ENCODE measurements at places on chromosomes 5 and 9.

DNA sequence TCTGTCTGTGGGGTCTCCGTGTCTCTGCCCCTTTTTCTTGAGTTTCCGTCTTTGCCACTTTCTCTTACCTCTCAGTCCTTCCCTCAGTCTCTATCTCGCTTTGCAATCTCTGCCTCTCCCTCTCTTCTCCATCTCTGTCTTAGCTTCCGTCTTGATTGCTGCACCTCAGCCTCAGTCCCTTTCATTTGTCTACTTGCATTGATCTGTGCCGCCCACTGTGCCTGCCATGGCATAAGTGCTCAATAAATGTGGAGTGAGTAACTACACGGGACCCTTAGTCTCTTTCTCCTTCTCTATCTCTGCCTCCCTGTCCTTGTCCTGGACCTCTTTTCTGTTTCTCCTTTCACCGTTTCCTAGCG is 6.6 kb downstream of the PCDHGC5 start:
- DNase-seq, result no peak

- DNase-seq, result no peak
Measured at GRCh38 chr9:130728721-130729120, 35.1 kb downstream of the EXOSC2 start.

- DNase-seq, result no peak
Measured at GRCh38 chr9:75134495-75134894, 46.2 kb downstream of the OSTF1 start.

- no peak for DNase-seq
Measured at GRCh38 chr5:107874795-107875194, 204.1 kb upstream of the EFNA5 start.

GRCh38 chr5:17005107-17005828 is 69.2 kb upstream of the MYO10 start:
- DNase-seq, result no peak

DNA sequence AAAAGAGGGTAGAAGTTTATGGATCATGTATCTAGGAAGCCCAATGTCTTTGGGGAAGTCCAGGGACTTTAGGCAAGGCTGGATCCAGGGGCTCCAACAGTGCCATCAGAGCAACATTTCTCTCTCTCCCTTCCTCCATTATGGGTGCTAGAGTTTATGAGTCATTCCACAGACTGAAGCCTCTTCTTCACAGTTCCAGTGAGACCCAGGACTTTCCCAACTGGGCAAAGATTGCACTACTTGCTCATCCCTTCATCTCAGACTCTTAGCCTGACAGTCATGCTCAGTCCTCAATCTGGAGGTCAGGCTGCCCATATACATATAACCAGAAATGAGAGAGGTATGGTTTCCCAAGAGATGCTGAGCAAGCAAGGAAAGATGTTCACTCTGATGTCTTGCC is 110.7 kb downstream of the FEM1C start:
- no peak for DNase-seq

DNA sequence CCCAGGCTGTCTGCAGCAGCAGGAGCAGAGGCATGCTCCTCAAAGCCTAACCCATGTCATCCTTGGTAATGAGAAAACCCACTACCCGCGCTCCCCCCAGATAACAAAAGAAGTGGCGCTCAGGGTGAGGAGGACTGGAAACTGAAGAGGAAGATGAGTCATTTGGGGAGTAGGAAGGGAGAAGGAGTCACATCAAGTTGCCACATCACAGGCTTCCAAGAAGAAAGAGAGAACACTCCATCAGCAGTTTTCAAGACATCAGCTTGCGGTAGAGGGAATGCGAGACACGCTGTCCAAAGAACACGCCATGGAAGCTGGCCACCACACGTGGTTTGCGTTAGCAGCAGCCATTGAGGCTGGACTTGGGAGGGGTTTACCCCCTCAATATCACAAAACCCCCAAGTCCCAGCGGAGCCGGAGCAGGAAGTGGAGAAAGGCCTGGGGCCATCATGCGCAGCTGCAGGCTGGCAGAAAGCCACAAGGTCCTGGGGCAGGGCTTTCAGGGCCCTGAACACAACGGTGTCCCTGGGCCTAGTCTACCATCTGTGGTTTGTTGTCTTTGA is 41.5 kb downstream of the SH3PXD2B start:
- peak; percentile 87 for DNase-seq

DNA sequence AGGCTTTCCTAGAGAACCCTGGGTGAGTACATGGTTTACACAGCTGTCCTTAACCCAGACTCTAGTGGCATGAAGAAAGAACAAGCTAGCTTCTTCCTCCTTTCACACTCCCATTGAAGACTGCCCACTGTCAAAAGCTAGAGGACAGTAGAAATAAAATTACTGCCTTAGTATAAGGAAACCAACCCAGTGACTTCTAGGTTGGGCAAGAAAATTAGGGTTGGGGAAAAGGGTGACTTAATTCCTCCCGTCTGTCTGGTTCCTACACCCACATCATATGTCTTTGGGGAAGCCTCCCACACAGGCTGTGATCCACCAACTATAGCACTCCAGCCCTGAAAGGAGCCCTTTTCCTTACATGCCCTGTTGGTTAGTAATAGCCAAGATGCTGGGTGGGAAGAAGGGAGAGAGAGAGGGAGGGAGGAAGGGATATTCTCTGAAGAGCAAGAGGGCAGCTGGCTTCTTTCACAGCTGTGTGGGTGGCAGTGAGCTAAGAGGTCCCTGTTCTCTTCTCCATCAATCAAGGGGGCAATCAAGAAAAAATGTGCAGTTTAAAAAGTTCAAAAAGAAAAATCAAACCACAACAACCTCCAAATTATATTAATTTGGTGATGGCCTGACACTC is 21.7 kb downstream of the HBEGF start:
- DNase-seq, result no peak

DNA sequence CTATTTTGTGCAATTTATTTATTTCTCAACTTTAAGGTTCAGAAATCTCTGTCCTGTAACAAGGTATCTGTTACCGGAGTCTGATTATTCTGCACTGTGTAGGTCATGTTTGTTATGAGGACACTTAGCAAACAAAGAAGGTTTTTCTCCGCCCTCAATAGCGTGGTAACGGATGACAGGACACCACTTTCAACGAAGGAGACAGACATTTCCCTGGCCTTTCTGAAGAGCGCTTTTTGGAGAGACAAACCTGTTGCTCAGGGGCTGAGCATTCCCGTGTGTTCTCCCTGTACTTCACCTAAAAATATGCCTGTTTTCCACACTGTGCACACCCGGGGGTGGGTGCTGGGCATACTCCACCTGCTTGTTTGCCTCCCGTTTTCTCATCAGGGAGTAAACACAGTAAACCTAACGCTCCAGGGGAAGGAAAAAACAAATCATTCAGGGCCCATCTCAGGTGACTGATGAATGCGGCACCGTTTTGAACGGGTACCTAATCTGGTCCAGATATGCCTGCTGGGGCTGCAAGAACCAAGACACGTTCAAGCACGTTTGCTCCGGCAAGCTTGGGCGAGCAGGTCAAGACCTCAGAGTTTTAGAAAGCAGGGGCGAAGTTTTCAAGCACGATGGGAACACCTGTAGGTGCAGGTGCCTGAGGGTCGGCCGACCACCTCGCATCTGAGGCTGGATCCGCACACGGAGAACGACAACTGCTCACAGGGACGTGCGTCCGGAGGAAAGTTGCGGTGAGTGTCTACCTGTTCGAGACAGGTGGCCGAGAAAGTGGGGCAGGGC is 859 bp downstream of the RETREG1 start:
- no peak for DNase-seq

- DNase-seq, result no peak
Measured at GRCh38 chr9:70802206-70802605, 319.2 kb downstream of the TRPM3 start.

All from cardiac septum (tissue), 1 donor.